NCI-H1092 (cell line): ENCODE measurements at places on chromosomes 13 and 19.

DNA sequence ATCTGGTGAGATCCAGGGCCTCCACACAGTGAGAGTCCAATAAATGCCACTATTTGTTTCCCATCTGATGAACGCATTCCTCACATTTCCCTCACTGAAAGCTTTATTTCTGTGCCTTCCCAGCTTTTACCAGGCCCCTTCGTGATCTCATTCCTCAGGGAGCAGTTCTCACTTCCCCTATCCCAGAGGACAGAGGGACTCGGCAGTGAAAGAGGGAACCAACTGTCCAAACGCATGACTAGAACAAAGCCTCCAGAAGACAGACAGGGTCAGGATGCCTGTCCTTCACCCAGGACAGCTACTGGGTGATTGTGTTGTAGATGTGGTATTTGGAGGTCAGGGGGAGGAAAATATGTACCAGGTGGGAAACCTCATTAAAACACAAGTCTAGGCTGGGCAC, 2.0 kb upstream of the ZBTB45 start:
- no peak for DNase-seq

DNA sequence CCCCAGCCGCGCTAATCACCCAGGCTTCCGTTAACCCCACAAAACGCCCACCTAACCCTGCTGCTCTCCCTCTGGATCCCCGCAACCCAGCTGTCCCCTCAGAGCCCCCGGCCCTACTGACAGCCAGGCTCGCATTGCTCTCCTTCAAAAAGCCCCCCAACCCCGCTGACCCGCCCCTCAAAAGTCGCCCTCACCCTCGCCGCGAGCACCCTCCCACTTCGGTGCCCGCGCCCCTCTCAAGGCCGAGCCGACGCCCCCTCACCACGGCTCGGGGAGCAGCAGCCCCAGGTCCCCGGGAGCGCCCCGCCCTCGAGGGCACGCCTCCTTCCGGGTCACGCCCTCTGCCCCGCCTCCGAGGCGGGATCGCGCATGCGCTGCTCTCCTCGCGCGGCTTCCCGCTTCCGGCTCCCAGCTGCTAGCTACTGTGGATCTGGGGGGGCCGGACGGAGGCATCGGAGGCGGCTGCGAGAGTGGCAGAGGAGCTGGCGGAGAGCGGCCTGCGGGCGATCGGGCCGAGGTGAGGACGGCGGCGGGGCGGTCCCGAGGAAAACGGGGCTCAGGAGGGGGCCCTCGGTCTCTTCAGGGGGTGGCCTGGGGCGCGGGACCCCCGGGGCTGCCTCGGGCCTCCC, 46.1 kb downstream of the ARHGEF18 start:
- peak; percentile 83 for DNase-seq

DNA sequence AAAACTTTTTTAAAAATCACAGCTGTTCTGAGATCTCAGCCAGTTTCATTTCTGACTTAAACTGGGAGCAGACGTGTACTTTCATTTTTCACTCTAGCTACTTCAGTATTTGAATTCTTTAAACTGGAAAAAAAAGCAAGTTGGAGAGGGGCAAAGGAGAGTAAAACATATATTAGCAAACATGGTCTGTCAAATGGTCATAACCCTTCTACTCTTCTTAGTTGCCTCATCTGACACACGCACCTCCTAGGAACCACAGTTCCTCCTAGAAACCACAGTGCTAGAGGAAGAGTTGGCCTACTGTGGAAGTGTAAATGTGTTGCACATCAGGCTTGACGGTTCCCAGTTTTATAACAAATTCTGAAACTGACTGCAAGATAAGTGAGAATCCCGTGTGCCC, 47.2 kb downstream of the TM9SF2 start:
- DNase-seq = no peak

- DNase-seq = no peak
Observed at GRCh38 chr19:39940221-39940833, 5.9 kb upstream of the FCGBP start.

DNA sequence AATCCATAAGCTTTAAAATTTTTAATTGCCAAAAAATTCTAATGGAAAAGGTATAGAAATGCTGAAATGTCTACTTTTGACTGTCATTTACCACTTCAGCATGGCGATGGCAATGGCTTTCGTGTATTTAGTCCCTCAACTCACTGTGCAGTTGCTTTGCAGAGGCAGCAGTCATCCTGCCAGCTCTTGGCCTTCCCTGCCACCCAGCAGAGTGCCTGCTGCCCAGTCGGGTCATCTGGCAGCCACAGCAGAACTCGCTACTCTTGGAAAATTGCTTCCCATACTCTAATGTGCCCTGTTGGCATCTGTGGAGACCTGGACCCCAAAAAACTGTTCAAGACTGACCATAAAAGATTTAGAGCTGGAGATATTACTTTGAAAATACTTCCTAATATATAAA, 383.2 kb downstream of the UQCRFS1 start:
- no peak for DNase-seq
